ENCODE measurements at places on chromosomes 3 and 15.
A peak's percentile ranks its signal among the peaks of the same experiment; 100 is the strongest.

DNA sequence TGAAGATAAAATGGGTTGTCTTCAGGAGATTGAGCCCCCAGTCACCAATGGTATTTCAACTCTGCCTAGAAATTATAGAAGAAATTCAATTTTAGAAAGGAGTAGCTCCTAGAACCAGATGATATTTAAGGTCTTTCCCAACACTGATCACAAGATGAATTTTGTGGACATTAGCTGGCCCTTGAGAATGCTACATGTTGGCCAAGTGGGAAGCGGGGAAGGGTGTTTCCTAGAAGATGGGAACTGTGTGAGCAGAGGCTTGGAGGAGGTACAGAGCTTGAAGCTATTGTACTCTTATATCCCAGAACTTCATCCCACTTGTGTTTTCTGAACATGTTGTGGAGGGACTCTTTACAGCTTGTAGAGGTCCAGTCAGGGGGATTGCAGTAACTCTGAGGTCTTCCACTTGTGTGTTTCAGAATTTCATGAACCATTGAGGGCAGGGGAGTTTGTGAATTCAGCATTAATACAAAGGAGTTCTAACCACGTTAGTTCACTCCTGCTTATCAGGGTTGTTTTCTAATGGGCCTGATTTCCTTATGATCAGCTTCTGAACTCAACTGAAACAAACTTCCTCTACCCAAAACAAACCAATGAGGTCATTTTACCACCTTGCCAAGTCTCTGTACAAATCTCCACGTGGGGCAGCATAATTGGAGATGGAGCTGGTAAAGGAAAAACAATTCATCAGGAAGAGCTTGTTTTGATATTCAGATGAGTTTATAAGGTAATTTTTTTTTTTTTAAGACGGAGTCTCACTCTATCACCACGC lies 152.6 kb upstream of the TPM1 start:
- DNase-seq = no peak

GRCh38 chr15:40313531-40314398 lies 6.0 kb upstream of the PLCB2 start:
- peak; percentile 7 for DNase-seq

GRCh38 chr15:60184579-60184978 lies 180.5 kb downstream of the FOXB1 start:
- DNase-seq = no peak

GRCh38 chr3:68988740-68989139 lies 24.7 kb downstream of the EOGT start:
- no peak for DNase-seq

GRCh38 chr3:78610462-78611125 lies 1157.2 kb downstream of the ROBO1 start:
- DNase-seq = no peak

DNA sequence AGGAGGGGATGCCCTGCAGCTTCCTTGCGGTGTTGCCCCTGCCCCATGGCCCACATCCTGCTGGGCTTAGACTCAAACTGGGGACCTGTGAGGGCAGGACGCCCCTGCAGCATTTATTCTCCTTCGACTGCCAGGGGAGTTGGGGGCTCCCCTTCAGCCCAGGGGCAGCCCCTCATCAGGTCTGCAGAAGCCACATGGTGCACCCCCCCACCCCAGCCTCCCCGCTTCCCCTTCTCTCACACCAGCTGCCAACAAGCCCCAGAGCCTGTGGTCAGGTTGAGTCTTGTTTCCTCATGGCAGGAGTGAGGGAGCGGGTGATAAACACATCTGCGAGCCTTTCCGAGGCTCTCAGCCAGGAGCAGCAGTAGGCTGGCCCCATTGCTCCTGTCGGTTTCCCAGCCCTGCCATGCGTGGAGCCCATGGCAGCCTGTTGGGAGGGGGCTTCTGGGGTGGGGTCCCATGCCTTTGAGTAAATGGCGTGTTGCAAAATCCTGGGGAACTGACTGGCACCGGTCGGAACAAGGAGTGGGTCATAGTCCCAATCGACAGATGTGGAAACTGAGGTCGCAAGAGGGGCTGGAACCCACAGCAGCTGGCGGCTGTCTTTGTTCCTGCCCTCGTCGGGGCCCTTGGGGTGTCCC lies 27.8 kb downstream of the WNT7A start:
- no peak for DNase-seq

- DNase-seq = no peak
These were observed 9.8 kb downstream of the FXR1 start for GRCh38 chr3:180922242-180922641.

GRCh38 chr3:128714887-128715491 lies 11.0 kb upstream of the RAB7A start:
- DNase-seq = peak; percentile 57

GRCh38 chr15:60535743-60536142 lies 56.8 kb upstream of the ICE2 start:
- DNase-seq = no peak

DNA sequence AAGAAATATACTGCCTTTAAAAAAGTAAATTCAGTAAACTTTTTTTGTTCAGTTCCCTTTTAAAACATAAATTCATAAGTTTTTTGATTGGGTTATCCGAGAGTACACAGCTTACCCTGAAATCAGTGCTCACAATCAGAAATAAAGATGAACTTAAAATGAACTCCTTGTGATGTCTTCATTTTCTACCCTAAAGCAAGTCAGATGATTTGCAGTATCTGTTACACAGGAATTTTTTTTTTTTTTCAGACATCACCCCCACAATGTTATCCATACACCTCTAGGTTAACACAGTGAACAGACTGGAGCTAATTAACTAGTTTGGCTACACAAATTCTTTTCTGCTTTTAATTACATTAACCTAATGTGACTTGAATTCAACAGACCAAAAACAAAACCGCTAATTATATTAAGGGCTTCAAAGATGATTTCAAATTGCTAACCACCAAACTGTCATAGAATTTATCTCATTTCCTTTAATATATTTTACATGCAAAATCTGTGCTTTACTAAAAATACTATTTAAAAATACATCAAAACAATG lies 1042.0 kb downstream of the ROBO1 start:
- DNase-seq = no peak

GRCh38 chr15:83569341-83569740 lies 84.6 kb upstream of the ADAMTSL3 start:
- no peak for DNase-seq

GRCh38 chr3:45864760-45865519 lies 21.4 kb upstream of the CCR9 start:
- DNase-seq = peak; percentile 71

GRCh38 chr3:169264711-169265110 lies 398.8 kb downstream of the MECOM start:
- DNase-seq = no peak

DNA sequence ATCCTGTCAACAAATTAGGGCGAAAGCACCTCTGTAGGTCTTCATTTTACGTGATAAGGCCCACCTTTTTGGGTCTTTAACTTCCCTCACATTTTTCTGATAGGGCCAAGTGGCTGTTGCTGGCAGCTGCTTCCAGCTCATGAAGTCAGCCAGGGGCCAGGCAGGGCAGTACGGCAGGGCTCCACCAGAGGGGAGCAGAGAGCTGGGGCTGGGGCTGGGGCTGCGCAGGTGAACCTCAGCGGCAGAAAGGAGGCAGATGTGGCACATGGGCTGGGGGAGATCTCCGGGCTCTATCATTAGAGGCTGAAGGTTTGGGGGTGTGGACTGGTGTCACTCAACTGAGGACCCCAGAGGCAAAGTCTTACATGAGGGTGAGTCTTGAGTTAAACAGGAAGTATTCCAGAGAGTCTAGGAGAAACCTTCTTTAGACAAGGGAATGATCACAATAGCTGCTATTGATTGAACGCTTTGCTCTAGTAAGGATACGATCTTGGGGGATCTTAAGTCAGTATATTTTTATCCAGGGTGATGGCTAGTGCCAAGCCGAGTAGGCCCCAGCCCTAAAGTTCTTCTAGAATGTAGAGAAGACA lies 62.8 kb upstream of the MEX3B start:
- DNase-seq = peak; percentile 76

GRCh38 chr3:19885468-19885867 lies 48.5 kb downstream of the EFHB start:
- peak; percentile 58 for DNase-seq

- no peak for DNase-seq
These were observed 252.3 kb upstream of the LRTM1 start for GRCh38 chr3:55180161-55180560.

- peak; percentile 78 for DNase-seq
These were observed 73.4 kb downstream of the NUP210 start for GRCh38 chr3:13346481-13347389.

GRCh38 chr15:68271854-68272471 lies 5.6 kb upstream of the FEM1B start:
- DNase-seq = no peak

Measured in activated CD4-positive, alpha-beta T cell treated with anti-CD3 and anti-CD28 coated beads, Interleukin-10, Interleukin-2, amounts not matched to agents 100 ng/mL and 50 ng/mL, durations not matched to agents 16 hours and 8 hours (primary cell).